ENCODE measurements at places on chromosomes 7 and 10.
A peak's percentile ranks its signal among the peaks of the same experiment; 100 is the strongest.

- DNase-seq, result peak; percentile 65
Observed at GRCh38 chr10:27558612-27559020, 54.5 kb downstream of the RAB18 start.

DNA sequence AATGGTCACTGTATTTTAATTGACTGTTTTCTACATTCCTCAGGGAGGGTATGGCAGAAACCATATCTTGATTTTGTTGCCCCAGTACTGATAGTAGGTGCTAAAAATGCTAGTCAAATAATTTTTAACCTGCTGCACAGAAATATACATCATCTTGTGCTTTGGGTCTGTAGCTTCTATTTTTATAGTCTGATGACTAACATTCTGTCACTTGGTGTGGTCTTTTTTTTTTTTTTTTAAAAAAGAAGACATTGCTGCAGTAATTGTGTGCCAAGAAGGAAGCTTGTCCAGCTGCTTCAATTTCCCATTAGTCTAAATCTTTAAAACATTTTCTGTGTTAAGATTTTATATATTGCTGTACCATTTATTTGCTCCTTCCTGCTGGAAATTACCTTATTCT is 83.6 kb downstream of the ICA1 start:
- DNase-seq, result no peak

DNA sequence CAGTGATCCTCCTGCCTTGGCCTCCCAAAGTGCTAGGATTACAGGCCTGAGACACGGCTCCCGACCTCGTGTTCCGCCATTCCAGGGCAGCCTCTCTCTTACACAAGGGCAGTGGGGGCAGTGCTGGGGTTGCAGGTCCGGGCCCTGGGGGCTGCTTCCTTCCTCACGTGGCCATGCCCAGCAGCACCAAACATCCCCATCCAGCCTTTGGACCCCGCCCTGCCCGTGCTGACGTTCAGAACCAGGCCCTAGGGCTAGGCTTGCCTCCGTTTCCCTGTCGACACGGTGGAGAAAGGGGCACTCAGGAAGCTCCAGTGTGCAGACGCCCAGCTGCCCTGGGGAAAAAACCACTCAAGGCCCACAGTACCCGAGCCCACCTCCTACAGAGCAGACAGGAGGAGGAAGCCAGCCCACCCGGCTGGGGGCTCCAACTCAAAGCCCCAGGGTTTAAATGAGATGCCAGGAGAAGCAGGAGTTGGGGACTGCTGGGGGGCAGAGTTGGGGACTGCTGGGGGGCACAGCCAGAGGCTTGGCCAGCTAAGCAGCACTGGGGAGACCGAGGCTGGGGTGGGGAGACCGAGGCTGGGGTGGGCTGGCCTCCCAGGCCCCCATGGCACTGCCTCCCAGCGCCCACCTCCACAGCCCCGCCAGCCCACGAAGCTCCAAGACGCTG is 35.9 kb downstream of the ADAP1 start:
- DNase-seq, result no peak

- DNase-seq, result no peak
Observed at GRCh38 chr10:60573336-60573735, 183.7 kb upstream of the ANK3 start.

DNA sequence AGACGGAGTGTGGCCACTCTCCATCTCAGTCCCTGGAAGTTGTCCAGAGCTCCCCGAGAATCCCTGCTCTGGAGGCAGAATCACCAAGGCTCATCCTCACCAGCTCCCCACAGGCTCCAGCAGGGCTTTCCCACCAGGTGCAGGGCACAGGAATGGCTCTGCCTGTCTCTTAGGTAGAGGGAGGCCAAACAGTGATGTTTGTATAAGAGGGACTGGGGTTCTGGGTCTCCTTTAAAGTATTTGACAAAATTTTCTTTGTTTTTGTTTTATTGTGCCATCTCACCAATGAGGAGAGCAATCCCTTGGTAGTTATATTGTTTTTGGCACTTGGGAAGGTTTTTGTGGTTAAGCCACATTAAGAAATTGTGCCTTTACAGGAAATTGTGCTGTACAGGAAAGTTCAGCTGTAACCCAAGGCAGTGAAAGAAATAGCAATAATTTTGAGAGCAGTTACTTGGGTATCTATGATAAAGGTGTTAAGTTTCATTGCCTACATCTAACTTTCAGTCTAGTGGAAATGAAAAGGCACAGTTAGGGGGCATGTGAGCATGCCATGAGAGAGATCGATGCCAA is 219.3 kb upstream of the PRSS58 start:
- no peak for DNase-seq

- no peak for DNase-seq
Observed at GRCh38 chr10:80104066-80104926, 25.8 kb downstream of the TMEM254 start.

GRCh38 chr7:93941945-93942344 is 20.4 kb downstream of the GNG11 start:
- no peak for DNase-seq

- no peak for DNase-seq
Observed at GRCh38 chr10:47104786-47105385, 193.7 kb downstream of the PTPN20 start.

DNA sequence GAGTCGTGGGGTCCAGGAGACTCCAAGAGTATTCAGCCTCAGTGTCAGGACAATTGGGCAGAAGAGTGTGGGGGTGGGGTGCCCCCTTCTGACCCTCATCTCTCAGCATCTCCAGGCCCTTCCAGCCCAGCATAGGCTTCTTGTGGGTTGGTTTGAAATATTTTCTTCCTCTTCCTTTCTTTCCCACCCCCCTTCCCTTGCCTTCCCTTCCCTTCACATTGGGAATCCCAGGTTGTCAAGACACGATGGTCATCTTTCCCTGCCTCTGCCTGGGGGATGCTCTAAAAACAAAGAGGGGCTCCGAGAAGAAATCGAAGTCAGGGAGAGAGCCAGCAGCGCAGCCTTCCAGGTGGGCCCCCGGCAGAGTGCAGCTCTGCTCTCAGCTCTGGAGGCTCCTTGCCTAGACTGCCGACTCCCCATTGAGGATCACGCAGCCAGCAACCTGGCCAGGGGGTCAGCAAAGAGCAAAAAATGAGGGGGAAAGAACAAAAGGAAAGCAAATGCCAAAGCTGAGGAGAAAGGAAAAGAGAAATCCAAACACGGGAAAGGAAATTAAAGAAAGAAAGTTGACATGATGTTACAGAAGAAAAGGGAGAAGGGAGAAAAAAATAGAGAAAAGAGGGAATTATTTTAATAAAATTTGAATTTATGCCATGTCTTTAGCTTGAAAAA is 1.5 kb downstream of the PAX2 start:
- DNase-seq, result no peak

GRCh38 chr10:128491686-128492085 is 365.5 kb upstream of the MKI67 start:
- no peak for DNase-seq

- DNase-seq, result no peak
Observed at GRCh38 chr7:18626717-18627116, 131.2 kb downstream of the HDAC9 start.

DNA sequence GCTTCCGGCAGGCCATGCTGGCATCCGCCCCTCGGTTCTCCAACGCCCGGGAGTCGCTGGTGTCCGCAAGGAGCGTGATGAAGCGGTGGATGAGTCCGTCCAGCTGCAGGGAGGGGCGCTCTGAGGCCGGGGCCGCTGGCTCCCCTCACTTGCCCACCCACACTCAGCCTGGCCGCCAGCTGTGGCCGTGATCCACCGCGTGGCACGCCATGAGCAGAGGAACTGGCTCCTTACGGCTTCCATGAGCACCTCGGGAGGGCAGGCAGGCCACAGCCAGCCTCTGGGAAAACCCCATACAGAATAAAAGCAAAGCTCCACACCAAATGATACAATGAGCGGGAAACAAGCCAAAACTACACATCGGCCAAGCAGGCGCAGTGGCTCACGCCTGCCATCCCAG is 15.5 kb upstream of the MICALL2 start:
- no peak for DNase-seq

GRCh38 chr10:49273626-49274025 is 25.3 kb upstream of the C10orf71 start:
- DNase-seq, result no peak

- DNase-seq, result no peak
Observed at GRCh38 chr7:148020679-148021078, 569.9 kb upstream of the C7orf33 start.

- no peak for DNase-seq
Observed at GRCh38 chr10:47054974-47055373, 143.7 kb downstream of the PTPN20 start.

- no peak for DNase-seq
Observed at GRCh38 chr10:132009575-132009974, 27.9 kb upstream of the BNIP3 start.

- no peak for DNase-seq
Observed at GRCh38 chr10:46298477-46299285, 11.9 kb downstream of the ANTXRL start.

- DNase-seq, result no peak
Observed at GRCh38 chr10:23886355-23886754, 322.6 kb upstream of the KIAA1217 start.

- DNase-seq, result no peak
Observed at GRCh38 chr10:131860806-131861440, 39.9 kb upstream of the PPP2R2D start.

Measured in NCI-H460 (cell line).